ENCODE measurements at places on chromosomes 1 and 21. TPM values are rescaled to one million over a fixed set of nuclear protein-coding genes. Genes with fewer than 3 reads are reported as not detected.

PRAMEF10 gene
- total RNA-seq, result not detected

SPAG17 gene
- not detected for total RNA-seq

DNA sequence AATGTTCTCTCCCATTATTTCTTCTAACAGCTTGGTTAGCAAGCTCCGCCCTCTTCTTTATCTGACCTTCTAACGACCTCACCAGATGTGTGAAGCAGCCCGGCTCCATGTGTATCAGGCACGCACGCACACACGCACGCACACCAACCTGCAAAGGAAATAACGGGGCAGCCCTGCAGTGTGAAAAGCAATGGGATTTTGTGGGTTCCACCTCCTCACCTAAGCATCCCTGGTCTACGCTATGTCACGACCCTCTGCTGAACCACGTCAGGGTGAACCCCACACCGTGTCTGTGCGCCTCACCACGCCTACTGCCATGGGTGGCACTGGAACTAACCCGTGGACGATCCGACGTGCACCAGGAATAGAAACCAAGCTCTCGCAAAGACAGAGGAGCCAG lies 10.4 kb downstream of the SSU72 start:
- no peak for DNase-seq

DNA sequence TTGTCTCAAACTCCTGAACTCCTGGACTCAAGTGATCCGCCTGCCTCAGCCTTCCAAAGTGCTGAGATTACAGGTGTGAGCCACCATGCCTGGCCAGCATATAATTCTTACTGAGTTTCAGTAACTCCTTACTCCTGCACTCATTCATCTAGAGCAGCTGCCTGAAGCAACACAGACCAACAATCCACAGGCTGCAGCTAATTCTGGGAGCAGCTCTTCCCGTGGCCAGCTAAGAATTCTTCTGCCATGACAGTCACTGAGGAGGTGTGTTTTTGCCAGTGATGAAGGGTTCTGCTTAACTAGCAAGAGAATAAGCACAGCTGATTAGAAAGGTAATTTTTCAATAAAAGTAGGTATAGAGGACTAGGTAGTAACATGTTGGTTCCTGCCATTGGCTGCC lies 5.4 kb downstream of the VTCN1 start:
- no peak for DNase-seq

- no peak for DNase-seq
Observed at GRCh38 chr1:201459775-201460174, 9.2 kb downstream of the PHLDA3 start.

DNA sequence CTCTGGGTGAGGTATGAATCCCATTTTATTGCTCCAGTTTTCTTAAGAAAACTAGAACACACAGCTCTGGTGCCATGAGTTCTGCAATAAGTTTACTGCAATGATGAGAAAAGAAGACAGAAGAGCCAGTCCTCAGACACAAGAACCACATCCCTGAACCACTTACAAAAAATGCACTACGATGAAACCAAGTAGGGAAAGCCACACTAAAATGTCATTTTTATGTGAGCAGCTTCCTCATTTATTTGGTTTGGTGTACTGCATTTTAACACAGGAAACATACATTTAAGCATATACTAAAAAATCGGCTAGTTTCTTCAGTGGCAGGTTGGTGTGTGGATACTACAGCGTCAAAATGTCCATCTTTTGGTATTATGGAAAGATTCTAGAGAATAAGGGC lies 95.9 kb downstream of the PTPN14 start:
- no peak for DNase-seq

GALE gene
- total RNA-seq, result 67.8 TPM

DNA sequence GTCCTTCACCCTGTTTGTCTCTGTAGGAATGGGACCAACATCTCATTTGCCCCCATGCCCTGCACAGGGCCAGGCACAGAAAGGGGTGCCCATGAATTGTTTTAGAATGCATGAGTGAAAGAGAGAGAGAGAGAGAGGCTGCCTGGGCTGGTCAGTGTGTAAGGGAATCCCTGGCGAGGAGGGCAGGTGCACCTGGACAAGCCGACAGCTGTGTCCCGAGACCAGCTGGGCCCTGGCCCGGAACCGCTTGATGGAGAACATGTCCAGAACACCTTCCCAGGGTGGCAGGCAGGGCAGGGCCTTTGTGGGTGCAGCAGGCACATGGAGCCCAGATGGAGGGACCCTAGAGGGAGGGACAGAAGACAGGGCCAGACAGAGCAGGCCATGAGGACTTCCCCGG lies 22.7 kb downstream of the SPOCD1 start:
- DNase-seq, result no peak

FGR gene
- not detected for total RNA-seq

OLFML3 gene
- 9.7 TPM for total RNA-seq

DNA sequence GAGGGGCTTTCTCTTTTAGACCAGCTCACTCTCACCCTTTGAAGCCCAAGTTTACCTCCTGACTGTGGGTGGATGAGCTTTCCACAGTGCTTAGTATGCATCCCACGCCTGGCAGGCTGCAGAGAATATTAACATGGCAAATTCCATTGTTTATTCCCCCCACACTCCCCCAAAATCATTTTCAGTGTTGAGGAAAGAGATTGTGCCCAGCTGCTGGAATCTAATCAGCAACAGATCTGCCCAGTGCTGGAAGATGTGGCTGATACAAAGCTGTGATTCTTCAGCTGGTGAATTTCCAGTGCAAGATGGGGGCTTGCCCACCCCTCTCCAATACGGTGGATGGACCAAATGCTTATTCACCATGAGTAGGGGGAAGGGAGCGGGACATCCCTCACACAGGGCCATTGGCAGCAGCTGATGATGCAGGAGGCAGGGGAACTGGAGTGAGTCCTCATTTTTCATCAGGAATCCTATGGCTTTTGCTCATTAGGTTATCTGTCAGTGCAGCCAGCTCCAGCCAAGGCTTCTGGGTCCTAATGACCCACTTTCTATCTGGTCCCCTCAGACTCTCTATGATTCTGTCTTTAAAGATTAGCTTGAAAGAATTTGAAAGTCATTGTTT lies 39.7 kb upstream of the KCNA3 start:
- no peak for DNase-seq

- no peak for DNase-seq
Observed at GRCh38 chr1:89965193-89965768, 29.6 kb upstream of the ZNF326 start.

- DNase-seq, result no peak
Observed at GRCh38 chr1:36154335-36154734, 1.6 kb upstream of the MAP7D1 start.

S1PR1 gene
- total RNA-seq, result 0.84 TPM

OR2M3 gene
- not detected for total RNA-seq

LZIC gene
- 61.9 TPM for total RNA-seq

GRCh38 chr21:42413500-42413899 lies 9.8 kb downstream of the UBASH3A start:
- no peak for DNase-seq

BNIPL gene
- not detected for total RNA-seq

DNA sequence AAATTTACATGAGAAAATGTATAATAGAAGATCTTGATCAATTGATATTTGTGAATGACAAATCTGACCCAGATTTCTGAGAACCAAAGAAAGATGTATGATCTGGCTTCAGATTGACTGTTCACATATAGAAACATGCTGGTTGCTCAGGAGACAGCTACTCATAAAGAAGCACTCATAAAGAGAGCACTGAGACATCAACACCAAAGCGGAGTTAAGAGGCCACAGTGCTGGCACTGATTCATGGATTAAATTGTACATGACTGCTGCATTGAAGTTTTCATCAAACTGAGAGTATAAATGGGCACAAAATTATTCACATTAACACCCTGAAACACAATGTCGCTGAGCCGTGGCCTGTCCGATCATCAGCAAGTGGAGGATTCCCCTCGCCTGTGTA lies 46.2 kb downstream of the SH3GLB1 start:
- DNase-seq, result no peak

GRCh38 chr1:221672239-221672645 lies 69.6 kb downstream of the DUSP10 start:
- peak; percentile 76 for DNase-seq

ENAH gene
- total RNA-seq, result 53.3 TPM

CHIT1 gene
- total RNA-seq, result not detected

GRCh38 chr1:222930070-222930469 lies 115.2 kb downstream of the DISP1 start:
- no peak for DNase-seq

VPS26C gene
- 52.6 TPM for total RNA-seq

LCE1F gene
- not detected for total RNA-seq

DNA sequence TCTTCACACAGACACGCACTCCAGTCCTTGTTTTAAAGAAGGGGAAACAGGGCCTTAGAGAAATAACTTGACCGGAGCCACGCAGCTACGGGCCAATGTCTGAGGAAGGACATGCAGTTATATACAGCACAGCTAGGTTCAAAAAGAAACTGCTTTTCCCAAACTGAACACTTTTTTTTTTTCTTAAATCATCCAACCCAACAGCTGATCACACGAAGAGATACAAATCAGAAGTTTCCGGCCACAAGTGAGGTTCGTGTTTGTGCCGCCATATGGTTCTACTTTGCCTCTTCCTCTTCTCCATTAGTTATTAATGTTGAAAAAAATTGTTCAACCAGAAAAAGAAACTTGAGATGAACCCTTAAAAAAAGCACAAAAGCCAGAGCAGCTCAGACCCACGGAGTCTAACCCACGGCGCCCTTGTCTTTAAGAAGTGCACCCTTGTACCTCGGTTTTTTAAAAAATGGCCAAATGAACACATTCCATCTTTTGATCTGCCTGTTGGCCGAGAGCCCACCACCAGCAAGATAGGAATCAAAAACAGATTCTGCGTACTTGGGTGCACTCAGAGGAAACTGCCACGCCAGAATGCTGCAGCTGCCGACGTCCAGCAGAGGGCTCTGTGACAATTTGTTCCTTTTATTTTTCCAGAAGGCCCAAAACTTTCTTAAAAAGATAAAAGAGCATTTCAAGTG lies 78.9 kb downstream of the SLC66A1 start:
- DNase-seq, result peak; percentile 97

- no peak for DNase-seq
Observed at GRCh38 chr1:157403608-157404007, 148.7 kb downstream of the FCRL5 start.

DNA sequence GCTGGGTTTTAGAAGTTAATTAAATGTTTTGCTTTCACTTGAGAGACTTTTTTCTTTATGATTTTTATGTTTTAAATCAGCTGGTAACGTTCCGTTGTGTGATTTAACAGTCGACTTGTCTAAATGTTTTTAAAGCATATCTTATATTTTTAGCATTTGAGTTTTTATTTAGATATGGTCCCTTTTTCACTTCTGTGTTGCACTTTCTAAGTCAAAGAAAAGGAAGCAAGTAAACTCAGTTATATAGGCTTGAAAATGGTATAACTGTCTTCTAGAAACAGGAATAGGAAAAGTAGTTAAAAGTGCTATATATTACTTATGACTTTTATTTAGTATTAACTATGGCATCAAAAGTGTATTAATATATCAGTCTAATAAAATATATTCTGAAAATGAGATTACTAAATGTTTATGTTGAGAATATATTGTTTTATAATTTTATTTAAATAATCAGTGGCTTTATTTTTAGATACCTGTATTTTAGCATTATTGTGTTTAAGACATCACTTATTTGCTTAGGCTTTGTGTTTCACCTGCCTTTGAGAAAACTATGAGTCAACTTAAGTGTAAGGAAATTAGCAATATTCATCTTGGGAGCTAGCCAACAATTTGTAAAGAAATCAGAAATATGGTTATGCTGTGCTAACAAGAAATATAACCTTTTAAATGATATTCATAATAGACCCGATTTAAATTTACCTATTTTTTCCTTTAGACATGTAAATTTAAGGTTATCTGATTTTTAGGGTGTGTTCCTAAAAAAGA lies 60.5 kb downstream of the RABGAP1L start:
- no peak for DNase-seq

LDLRAD2 gene
- total RNA-seq, result not detected

- DNase-seq, result no peak
Observed at GRCh38 chr1:206445116-206445515, 25.2 kb upstream of the IKBKE start.

- DNase-seq, result no peak
Observed at GRCh38 chr1:143720087-143721023, 251.4 kb downstream of the FAM72C start.

INTS7 gene
- 27.8 TPM for total RNA-seq

DNA sequence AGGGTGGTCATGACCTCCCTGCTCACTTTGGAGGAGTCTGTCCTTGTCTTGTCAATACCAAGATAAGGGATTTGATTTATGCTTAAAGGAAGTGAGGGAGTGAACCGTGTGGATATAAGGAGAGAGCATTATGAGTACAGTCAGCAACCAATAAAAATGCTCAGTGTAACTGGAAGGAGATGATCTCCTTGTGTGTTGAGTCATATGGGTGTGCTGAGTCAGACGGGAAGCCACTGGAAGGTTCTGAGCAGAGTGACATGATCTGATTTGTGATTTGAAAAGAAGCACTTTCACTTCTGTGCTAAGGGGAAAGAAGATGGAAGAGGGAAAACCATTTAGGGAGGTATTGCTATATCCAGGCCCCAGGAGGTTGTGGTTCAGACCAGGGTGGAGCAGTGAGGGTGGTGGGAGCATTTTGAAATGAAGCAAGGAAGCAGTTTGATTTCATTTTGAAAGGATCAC lies 2.5 kb upstream of the BCL10 start:
- DNase-seq, result peak; percentile 97

DNA sequence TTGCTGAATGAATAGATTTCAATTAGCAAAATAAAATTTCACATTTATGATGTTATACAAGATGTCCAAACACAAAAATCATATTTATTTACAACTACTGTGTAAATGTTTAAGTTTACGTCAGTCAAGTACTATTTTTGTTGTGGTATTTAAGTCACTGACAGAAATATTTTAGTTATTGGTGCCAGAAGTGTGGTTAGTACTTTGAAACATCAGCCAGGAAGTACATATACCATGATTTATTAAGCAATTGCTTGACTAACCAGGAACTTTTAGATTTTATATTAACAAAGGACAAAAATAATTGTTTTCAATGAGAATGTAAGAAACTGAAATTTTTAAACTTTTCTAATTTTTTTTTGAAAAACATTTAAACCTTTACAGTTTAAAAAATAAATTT lies 2.4 kb upstream of the FCRL4 start:
- no peak for DNase-seq

DNA sequence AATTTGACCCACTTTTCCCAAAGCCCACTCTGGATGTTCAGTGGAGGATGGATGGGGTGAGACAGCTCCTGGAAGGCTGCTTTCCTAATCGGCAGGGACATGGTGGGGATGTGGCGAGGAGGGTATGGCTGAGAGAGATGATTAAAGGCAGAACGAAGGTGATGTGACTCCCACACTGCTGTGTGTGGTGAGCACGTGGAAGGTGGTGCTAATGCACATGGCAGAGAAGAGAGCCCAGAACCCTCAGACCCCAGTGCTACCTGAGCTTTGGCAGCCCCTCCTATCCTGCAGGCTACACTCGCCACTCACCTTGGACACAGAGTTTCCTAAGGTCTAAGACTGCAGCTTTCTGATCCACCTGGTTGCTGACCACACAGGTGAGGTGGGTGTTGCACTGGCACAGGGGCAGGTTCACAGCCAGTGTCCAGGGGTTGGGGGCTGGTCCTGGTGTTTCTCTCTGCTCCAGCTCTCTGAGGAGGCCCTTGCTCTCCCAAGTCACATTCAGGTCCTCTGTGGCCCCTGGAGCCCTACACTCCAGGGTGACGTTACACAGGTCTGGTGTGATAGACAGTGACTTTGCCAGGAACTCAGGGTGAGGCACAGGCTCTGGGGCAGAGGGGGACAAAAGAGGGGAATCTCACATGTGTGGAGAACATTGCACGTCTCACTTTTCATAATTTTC lies 151.4 kb upstream of the ETV3 start:
- DNase-seq, result no peak
